ENCODE measurements at places on chromosomes 4 and X.

GRCh38 chrX:118780509-118780908 is 43.1 kb upstream of the ZCCHC12 start:
- DNase-seq, result no peak

DNA sequence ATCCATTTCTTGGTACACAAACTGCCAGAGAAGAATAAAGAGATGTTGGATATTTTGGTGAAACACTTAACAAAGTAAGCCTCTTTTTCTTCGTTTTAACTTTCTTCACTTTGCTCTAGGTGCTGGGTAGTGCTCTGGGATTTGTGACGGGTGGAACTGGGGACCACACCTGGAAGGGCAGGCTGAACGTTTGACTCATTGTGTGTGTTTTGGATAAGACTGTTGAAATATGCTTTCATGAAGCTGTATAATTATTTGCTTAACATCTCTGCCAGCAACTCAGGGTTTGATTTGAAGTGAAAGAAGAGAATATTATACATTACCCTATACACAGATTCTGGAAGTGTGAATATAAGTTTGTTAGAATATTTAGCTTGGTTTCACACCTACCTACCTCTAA is 233.2 kb downstream of the ARHGAP10 start:
- DNase-seq, result no peak

DNA sequence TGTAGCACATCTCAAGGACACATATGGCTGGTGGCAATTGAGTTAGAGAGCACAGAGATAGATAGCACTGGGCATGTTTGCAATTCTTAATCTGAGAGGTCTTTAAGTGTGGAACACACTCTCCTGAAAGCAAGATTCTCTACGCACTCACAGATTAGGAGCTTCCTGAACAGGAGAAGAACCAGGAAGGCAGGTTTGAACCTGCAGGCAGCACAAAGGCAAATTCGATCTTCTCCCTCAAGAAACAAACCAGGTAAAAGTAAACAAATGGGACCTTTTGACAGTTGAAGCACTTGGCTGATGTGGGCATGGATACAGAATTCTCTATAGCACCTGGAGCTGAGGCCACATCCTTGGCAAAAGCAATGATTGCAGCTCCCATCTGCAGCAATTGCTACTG is 24.3 kb downstream of the HS3ST1 start:
- no peak for DNase-seq

GRCh38 chr4:56448301-56448700 is 12.2 kb downstream of the PAICS start:
- DNase-seq, result no peak

DNA sequence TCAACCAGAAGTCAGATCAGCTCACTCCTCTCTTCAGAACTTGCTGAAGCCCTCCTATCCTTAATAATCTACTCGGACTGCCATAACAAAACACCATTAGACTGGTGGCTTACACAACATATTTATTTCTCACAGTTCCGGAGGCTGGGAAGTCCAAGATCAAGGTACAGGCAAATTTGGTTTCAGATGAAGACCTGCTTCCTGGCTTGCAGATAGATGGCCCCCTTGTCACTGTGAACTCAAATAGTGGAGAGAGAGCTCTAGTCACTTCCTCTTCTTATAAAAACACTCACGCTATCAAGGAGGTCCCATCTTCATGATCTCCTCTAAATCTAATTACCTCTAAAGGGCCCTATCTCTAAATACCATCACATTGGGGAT is 125.1 kb downstream of the CAMK2D start:
- no peak for DNase-seq

DNA sequence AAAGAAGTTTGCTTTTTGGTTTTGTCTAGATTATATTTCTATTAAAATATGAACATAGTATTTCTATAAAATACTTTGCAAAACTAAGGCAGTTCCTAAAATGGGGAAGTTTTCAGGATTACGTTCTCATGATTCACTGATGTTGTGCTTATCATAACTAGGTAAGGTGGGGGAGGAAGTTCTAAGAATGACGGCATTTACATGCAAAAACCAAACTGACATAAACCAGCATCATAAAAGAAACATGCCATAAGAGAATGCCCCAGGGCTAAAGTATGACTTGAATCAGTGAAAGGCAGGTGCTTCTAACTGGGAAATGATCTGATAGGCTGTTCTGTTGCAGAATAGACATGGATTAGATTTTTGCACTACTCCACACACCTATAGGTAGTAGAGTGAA is 204.7 kb upstream of the JADE1 start:
- no peak for DNase-seq

- DNase-seq, result no peak
Measured at GRCh38 chr4:171583790-171584189, 229.4 kb upstream of the GALNTL6 start.

GRCh38 chr4:48858130-48858529 is 27.2 kb downstream of the OCIAD1 start:
- DNase-seq, result no peak

DNA sequence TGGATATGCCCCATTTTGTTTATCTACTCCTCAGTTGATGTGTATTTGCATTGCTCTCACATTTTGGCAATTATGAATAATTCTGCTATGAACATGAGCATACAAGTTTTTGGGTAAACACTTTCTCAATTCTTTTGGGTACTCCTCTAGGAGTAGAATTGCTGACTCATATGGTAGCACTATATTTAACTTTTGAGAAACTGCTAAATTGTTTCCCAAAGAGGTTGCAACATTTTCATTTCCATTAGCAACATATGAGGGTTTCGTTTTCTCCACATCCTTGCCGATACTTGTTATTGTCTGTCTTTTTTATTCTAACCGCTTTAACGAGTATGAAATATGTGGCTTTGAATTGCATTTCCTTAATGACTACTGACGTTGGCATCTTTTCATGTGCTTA is 185.4 kb downstream of the TSPAN5 start:
- DNase-seq, result no peak

- no peak for DNase-seq
Measured at GRCh38 chr4:87426865-87427517, 4.6 kb downstream of the NUDT9 start.

DNA sequence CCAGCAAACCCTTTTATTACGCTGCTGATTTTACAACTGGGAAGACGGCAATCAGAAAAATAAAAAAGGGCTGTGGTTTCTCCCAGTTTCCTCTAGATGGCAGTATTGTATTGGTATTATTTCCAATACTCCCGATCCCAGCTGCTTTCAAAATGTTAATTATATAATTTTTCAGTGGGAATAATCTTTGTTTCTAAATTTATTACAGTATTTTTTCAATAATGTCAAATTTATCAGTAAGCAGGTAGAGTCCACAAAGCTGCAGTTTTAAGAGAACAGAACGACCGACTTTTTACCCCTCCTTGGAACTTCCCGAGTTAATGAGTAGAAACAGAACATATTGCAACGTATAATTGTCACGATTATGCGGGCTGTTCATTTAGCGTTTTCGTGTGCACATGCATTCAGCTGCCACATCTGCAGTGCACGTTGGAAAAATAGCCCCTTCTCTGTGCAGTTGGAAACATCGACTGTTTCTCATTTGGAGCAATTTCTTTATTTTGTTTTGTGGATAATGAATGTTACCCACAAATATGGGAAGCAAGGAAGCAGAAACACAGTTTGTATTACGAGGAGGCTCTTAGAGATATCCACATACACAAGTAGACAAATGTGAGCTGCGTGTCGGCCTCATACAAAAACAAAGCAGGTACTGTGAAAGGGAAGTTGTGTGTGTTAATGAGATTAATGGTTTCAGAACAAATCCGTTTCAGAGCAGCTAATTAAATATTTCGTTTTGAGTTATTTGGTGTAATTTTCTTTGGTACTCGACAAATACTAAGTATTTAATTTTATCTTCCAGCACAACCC is 188.0 kb downstream of the STIM2 start:
- no peak for DNase-seq

GRCh38 chr4:168667921-168668320 is 171.1 kb downstream of the PALLD start:
- DNase-seq, result no peak

DNA sequence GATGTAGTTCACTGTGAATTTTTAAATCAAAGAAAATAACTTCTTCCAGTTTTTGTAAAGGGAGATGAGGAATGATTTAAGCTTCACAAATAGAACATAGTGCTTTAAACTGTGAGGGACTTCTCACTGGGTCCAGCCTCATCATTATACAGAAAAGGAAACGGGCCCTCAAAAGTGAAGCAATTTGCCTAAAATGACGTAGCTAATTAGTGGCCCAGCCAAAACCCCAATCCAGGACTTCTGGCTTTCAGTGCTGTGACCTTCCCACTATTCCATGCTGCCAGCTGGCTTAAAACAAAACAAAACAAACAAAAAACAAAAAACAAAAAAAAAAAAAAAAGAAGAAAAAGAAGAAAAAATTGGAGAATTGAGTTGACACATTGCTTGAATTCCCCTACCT is 45.0 kb upstream of the STOX2 start:
- DNase-seq, result no peak

- no peak for DNase-seq
Measured at GRCh38 chr4:82893942-82894341, 3.0 kb upstream of the SEC31A start.

DNA sequence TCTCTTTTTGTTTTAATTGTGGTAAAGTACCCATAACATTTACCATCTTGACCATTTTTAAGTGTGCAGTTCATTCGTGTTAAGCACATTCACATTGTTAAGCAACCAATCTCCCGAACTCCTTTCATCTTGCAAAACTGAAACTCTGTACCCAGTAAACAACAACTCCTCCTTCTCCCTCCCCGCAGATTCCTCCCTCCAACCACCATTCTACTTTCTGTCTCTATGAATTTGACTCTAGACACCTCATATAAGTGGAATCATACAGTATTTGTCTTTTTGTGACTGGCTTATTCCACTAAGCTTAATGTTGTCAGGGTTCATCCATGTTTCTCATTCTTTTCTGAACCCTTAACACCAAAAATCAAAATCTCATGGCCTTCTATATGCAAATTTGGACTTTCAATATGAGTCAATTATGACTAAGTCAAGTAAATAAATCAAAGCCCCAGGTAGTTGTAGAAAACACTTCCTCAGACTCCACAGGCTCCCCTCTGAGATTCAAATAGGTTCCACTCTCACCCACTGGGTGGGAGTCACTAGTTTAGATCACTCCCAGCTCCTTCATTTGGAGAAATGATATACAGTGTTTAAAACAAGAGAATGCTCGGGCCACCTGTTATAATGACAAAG is 9.8 kb upstream of the RTL5 start:
- DNase-seq, result no peak

GRCh38 chr4:106569146-106570031 is 200.8 kb upstream of the GIMD1 start:
- no peak for DNase-seq

- DNase-seq, result no peak
Measured at GRCh38 chr4:83151651-83152050, 37.1 kb upstream of the PLAC8 start.

GRCh38 chrX:150848914-150849365 is 49.5 kb downstream of the CD99L2 start:
- no peak for DNase-seq

GRCh38 chr4:12139296-12139695 is 710.6 kb upstream of the HS3ST1 start:
- DNase-seq, result no peak

DNA sequence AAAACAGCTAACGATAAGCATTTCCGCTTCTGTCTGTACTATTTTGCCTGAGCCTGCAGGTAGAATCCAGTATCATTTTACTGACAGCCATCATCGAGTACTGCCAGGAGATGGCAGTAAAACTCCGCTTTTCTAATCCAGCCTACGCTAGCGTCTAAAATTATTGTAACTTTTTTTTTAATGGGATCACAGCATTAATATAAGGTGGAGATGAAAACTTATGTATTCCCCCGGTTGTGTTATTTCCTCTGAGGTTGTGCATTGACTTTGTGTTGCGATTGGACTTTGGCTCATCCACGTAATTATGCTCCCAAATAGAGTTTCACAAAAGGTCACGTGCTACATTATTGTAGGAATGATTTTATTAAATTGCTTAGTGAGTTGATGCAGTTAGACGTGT is 248.1 kb downstream of the C4orf33 start:
- DNase-seq, result no peak

- DNase-seq, result no peak
Measured at GRCh38 chrX:43456063-43456462, 200.0 kb upstream of the MAOA start.

- no peak for DNase-seq
Measured at GRCh38 chr4:36285784-36286480, 4.5 kb downstream of the DTHD1 start.

DNA sequence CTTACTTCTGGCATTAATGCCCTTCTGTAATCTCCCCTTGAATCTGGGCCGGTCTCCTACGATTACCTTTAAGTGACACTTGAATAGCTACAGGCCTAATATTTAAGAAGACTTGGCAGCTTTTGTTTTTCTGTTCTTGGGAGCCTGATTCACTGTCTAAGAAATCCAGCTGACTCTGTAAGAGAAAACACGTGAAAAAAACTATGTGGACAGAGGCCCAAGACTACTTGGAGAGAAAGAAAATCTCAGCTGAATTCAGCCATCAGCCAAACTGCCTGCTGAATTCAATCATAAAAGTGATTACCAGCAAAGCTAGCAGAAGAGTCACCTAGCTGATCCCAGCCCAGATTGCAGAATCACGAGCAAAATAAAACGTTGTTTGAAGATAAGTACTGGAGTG is 521.2 kb downstream of the MID1IP1 start:
- no peak for DNase-seq

- no peak for DNase-seq
Measured at GRCh38 chr4:166625018-166625637, 609.2 kb downstream of the SPOCK3 start.

GRCh38 chr4:175823015-175823742 is 11.1 kb upstream of the GPM6A start:
- no peak for DNase-seq

GRCh38 chr4:139279760-139280620 is at the start of gene MGARP:
Gene MGARP, minus strand, starts transcription at chr4:139280225. Its CDS starts 67 bp downstream, at chr4:139280158.
- no peak for DNase-seq

DNA sequence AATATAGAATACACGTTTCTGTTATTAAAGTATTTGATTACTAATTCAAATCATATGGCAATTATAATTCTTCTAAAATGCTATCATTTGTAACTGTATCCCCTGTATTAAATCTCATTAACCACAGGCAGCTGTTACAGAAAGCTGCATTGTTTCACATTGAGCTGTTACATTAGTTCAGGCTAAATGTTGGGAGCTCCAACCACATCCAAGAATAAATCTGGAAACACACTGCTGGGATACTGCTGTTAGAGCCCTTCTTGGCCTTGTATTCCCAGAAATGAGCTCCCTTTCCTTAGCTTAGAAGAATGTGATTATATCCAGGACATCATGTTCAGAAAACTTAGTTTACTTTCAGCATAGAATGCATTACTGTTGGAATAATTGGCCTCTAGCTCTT is 48.2 kb downstream of the GUCY1B1 start:
- no peak for DNase-seq
